ENCODE measurements at places on chromosomes 2 and 18. TPM values are rescaled to one million over a fixed set of nuclear protein-coding genes. Genes with fewer than 3 reads are reported as not detected.

- peak; percentile 61 for DNase-seq
- H3K4me1 ChIP-seq, result peaks cover 12% of the 10 kb centered on the region
- H3K27ac ChIP-seq, result peak overlapping the region; percentile 61
- H3K36me3 ChIP-seq, result no peaks in the 10 kb centered on the region
- H3K4me3 ChIP-seq, result no peak overlapping the region
These were observed 217.8 kb upstream of the STON1 start for GRCh38 chr2:48312126-48312525.

DNA sequence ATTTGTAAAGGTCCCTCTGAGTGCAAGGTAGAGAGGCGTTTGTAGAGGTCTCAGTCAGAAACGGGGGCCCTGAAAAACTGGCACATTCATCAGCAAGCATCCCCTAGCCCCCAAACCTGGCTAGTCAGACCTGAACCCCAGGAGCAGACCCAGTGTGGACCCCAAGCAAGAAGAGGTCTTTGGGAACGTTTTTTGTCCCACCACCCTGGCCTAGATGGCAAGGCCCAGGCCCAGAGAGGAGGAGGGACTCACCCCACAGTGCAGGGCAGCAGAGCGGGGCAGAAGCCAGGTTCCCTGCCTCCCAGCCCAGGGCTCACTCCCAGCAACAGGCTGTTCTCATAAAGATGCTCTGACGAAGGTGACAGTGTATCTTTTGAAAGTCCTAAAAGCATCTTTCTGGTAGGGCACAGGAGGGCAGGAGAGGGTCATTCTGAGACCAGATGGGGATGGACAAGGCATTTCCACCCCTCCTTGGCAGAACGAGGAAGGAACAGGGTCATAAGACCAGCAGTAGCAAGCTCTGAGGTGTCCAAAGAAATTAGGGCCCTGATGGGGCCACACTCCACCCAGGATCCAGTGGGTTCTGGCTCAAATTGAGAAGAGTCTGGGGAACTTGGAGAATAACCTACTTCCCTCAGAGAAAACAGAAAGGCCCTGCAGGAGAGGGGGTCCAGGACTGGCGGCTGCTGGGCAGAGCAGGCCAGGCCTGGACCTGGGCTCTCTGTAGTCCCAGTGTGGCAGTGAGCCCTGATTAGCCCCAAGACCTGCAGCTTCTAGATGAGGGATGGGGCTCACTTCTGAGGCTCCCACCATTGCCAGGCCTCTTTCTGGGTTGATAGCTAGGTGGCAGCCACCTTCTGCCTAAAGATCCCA is 18.2 kb downstream of the ADRA2B start:
- no peak for DNase-seq
- no peaks in the 10 kb centered on the region for H3K36me3 ChIP-seq
- no peak overlapping the region for H3K4me3 ChIP-seq

GRCh38 chr2:101690547-101691152 is 6.9 kb upstream of the MAP4K4 start:
- no peak overlapping the region for H3K4me3 ChIP-seq
- no peaks in the 10 kb centered on the region for H3K27me3 ChIP-seq
- no peaks in the 10 kb centered on the region for H3K36me3 ChIP-seq
- H3K27ac ChIP-seq, result peak overlapping the region; percentile 72
- no peak for DNase-seq
- H3K4me1 ChIP-seq, result peaks cover 17% of the 10 kb centered on the region

DNA sequence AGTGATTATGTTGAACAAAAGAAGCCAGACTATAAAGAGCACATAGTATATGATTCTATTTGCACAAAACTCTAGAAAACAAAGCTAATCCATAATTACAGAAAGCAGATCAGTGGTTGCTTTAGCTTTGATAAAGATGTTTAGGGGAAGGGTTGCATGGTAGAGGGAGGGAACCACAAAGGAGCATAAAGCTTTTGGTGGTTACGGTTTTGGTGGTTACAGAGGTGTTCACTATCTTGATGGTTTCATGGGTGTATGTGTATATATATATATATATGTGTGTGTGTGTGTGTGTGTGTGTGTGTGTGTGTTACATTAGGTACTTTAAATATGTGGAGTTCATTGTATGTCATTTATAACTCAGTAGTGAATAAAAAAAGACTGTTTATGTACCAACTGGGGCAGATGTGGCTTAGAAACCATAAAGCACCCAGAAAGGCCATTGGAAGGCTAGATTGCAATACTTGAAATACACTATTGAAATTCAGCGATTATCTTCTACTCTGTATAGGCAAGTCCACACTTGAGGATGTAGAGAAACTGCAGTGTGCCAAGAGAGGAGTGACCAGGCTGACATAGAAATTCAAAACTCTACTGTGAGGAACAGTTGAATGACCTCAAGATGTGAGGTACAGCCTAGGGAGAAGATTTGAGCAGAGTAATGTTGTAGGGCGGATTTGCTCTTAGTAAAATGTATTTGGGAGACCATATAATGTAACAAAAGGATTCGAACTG is 60.6 kb downstream of the CAB39 start:
- peaks cover 3% of the 10 kb centered on the region for H3K4me1 ChIP-seq
- H3K36me3 ChIP-seq, result no peaks in the 10 kb centered on the region
- H3K4me3 ChIP-seq, result no peak overlapping the region
- H3K27ac ChIP-seq, result no peak overlapping the region
- no peak for DNase-seq

The ICOS gene
- not detected for polyA plus RNA-seq

The SLC23A3 gene
- 0.80 TPM for polyA plus RNA-seq

- no peaks in the 10 kb centered on the region for H3K27me3 ChIP-seq
- H3K4me1 ChIP-seq, result no peaks in the 10 kb centered on the region
- H3K36me3 ChIP-seq, result no peaks in the 10 kb centered on the region
- H3K27ac ChIP-seq, result no peak overlapping the region
- no peak overlapping the region for H3K4me3 ChIP-seq
- no peak for DNase-seq
These were observed 341.6 kb upstream of the LRP1B start for GRCh38 chr2:142472382-142472781.

DNA sequence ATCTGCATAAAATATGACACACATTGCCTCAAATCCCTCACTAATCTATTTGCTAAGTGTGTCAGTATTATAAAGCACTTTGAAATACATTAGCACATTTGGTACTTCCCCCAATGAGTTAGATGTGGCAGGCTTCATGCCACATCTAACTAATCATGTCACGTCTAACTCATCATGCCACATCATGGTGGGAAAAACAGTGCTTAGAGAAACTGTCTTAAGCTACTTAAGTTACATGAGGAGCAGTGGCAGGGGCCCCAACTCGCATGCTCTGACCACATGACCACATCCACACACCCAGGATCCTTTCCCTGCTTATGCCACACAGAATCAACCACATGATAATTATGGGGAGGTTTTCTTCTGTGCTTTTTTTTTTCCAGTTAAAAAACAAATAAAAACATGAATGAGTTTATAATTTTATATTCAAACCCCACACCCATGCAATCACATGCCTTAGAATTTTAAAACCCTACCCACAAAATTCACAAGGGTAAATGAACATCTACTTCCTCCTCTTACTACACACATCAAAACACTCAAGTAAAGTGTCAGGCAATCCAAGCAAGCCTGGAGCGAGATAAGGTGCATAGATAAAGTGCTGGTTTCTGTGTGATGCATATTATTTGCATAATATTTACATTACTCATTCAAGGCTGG is 1.6 kb downstream of the ABCA12 start:
- no peaks in the 10 kb centered on the region for H3K36me3 ChIP-seq
- H3K4me1 ChIP-seq, result no peaks in the 10 kb centered on the region
- H3K27me3 ChIP-seq, result no peaks in the 10 kb centered on the region
- H3K27ac ChIP-seq, result peak overlapping the region; percentile 9

The CLEC4F gene
- not detected for polyA plus RNA-seq

The EFHD1 gene
- 13.4 TPM for polyA plus RNA-seq

All from hepatocyte (in vitro differentiated cells).